ENCODE measurements at places on chromosomes 6 and 20.

GRCh38 chr6:151514000-151514730 is 20.3 kb downstream of the CCDC170 start:
- DNase-seq = no peak

DNA sequence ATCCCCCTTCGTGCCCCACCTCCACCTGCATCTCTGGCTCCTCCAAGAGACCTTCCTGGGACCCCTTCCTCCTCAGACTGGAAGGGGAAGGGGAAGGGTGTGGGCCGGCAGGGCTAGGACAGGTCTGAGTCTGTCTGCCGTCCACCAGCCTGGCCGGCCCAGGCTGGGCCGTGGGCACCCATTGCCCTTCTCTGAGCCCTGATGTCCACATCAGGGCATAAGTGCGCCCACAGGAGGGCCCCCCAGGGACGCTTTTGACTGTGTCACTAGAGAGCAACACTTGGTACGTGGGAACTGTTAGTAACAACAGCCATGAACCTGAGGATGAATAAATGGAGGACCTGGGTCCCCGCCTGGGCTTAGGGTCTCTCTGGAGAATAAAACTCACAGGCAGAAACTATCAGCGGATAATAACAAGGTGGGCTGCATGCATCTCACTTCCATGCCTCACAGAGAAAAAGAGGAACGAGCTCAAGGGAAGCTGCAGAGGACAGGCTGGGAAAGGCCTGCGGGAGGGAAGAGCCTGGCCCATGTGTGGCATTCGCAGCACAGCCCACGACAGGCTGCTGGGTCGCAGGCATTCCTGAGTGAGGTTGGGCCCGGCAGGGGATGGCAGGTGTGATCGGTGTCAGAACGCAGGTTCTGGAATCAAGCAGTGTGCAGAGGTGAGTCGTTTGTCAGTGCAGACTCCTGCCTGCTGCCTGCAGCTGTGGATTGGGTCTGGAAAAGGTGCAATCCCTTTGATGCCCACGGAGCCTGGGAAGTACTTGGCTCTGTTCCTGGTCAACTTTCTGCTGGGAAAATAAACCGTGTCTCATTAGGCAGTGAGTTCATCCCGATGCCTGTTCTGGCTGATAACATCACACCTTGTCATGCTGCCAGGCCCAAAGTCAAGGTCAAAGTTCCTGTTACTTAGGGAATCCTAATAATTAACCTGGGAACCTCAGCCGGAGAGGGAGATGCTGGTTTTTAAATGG is 60.9 kb downstream of the BCAS4 start:
- DNase-seq = no peak

- no peak for DNase-seq
Measured at GRCh38 chr6:10550764-10551163, 29.6 kb downstream of the GCNT2 start.

- DNase-seq = no peak
Measured at GRCh38 chr6:161192636-161193411, 81.0 kb downstream of the AGPAT4 start.

- no peak for DNase-seq
Measured at GRCh38 chr6:8017276-8017701, 46.9 kb downstream of the BLOC1S5 start.

DNA sequence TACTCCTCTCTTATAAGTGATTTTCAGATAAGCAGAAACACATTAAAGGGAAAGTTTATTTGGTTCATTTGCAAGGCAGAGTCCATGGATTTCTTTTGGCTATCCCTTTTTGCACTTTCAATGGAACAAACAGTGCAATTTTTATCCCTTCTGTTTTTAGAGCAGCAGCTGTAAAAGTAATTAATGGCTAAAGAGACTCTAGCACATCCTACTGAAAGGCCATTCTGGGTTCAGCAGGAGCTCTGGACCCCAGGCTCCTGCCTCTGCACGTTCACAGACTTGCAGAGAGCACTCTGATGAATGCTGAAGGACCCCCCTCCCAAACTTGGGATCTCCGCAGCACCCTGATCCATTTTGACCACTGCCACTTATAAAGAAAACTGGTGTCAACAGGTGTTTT is 40.3 kb upstream of the PDE7B start:
- no peak for DNase-seq

GRCh38 chr6:110589865-110590513 is 113.6 kb upstream of the SLC22A16 start:
- no peak for DNase-seq

GRCh38 chr6:136079701-136080565 is 170.2 kb downstream of the MTFR2 start:
- DNase-seq = no peak

- DNase-seq = no peak
Measured at GRCh38 chr6:145138469-145139139, 596.7 kb downstream of the EPM2A start.

GRCh38 chr6:151585741-151586140 is 91.9 kb downstream of the CCDC170 start:
- no peak for DNase-seq

- no peak for DNase-seq
Measured at GRCh38 chr6:31270788-31271640, 878 bp downstream of the HLA-C start.

GRCh38 chr6:165034271-165034741 is 275.1 kb downstream of the C6orf118 start:
- DNase-seq = no peak

DNA sequence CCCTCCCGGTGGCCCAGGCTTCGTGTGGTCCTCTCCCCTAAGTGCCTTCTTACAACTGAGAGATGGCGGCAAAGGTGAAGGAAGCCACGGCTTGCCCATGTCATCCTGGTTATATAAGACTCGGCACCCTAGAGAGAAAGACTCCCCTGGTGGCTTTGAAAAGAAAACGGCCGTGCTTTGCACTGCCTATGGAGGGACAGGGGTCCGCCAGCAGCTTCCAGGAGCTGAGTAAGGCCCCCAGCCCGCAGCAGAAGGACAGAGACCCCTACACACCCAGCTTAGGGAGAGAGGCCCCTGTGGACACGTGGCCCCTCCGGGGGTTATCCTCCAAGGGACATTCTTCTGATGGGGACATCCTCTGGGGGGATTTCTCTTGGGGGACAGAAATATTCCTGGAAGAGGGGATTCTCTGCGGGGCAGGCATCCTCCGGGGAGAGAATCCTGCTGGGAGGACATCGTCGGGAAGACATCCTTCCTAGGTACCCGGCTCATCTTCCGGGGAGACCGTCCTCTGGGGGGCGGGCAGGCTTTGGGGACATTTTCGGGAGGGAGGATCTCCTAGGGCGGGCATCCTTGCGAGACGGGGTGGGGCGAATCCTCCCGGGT is 511 bp upstream of the OGFR start:
- peak; percentile 86 for DNase-seq

DNA sequence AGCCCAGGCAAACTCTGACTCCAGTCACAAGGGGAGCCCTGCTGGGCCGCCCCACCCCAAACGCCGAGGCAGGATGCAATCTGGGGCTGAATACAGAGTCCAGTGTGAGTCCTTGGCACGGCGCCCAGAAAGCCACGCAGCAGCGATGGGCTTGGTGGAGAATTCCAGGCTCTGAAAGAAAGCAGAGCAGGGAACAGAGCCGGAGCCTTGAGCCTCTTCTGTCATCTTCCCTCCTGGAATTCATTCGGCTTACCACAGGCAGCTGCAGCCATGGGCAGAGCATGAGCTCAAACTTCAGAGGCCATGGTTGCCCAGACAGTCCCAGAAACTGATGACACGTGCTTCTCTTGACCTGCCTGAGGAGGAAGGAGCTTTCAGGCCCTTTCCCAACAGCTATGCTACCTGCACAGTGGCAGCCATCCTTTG is 441.1 kb upstream of the JARID2 start:
- DNase-seq = peak; percentile 90

DNA sequence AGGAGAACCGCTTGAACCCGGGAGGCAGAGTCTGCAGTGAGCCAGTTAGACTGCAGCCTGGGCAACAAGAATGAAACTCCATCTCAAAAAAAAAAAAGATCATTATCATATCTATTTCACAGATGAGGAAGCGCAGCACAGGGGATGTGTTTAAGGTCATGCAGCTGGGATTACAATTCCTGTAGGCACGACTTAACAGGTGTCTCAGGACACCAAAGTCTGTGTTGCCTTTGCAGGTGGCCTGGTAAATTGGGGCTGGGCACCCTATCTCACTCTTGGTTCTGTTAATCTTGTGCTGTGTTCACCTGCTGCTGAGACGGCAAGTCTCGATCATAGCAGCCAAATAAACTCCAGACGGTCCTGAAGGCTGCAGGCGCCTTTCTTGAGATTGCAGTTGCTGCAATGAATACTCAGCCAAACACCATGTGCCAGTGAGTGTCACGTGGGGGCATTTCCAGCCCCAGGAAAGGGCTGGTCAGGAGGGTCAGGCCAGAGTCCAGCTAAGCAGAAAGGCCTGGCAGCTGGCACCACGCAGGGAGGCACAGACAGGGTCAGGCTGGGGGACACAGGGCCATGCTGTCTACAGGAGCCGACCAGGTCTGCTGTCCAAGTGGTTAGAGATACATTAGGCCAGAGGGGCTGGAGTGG is 55.8 kb downstream of the FGD2 start:
- peak; percentile 91 for DNase-seq
